Stimulated activated CD8-positive, alpha-beta memory T cell treated with anti-CD3 and anti-CD28 coated beads, Interleukin-2, amount 100 ng/mL, for 1 hour (primary cell): ENCODE measurements at places on chromosomes 6 and 20.

DNA sequence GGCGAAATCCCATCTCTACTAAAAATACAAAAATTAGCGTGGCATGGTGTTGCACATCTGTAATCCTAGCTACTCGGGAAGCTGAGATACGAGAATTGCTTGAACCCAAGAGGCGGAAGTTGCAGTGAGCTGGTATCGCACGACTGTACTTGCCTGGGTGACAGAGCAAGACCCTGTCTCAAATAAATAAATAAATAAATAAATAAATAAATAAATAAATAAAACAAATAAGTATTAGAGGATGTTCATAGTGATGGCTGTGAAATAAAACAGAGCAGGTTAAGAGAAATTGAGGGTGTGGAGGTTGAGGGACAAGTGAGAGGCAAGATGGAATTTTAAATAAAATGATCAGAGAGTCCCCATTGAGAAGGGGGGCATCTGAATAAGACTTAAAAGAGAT, 124.7 kb upstream of the DST start:
- DNase-seq, result no peak

GRCh38 chr6:115766745-115767462, 293.8 kb downstream of the FRK start:
- no peak for DNase-seq

DNA sequence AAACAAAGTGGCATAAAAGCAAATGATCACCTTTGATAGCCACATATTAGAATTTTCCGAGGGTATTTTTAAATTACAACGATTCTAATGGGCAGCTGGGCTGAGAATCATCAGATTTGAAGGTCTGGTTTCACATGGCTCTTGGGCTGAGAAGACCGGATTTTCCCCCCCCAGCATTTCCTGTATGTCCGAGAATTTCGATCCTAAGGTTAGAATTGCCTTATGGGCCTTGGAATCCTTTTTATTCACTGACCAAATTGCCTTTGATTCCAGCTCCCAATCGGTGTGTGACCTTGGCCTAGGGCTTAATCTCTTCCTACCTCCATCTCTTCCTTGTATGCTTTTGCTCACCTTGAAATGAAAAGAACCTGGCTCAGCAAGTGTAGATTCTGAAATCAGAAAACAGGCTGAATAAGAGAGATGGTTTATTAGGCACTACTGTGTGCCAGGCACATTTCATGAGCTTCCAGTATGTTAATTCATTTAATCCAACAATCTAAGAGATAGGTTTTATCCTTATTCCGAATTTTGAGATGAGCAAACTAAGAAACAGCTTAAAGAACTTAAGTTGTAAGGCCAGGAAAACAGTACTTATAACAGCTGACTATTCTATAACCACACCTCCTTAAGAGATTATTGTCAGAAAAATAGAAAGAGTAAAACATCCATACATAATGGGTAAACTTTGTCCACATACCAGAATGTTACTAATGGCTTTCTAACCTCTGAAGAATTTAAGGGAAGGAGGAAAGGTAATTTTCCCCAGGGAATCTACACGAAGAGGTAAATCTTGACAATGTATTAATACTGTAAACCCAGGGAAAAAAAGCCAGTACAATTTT, 39.4 kb downstream of the HFE start:
- no peak for DNase-seq

- DNase-seq, result no peak
Observed at GRCh38 chr6:38625217-38625616, 14.5 kb downstream of the BTBD9 start.

DNA sequence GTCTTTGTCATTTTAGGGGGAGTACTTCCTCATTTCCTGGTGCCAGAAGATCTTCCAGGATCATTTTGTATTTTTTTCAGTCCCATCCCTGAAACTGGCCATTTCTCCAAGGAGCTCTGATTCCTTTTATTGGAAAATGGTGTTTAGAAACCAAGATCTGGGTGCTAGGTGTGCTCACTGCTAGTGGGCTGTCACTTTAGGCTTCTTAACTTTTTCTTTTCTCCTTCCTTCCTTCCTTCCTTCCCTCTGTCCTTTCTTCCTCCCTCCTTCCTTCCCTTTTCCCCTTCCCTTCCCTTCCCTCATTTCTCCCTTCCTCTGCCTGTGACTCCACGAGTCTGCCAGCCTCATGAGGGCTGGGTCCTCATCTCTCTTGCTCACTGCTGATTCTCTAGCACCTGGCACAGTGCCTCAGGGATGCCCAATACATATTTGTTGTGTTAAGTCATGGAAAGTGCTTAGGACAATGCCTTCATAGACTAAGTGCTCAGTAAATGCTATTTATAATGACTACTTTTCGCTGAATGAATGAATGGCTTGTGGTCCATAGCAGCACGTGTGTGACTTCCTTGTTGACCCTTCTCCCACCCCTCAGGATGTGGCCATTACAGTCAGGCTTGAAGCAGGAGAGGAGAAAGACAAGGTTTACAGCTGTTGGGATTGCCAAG, 36.9 kb downstream of the APCDD1L start:
- no peak for DNase-seq

GRCh38 chr6:89134723-89135122, 11.1 kb upstream of the PM20D2 start:
- no peak for DNase-seq
